ENCODE measurements at places on chromosomes 6 and 20. TPM values are rescaled to one million over a fixed set of nuclear protein-coding genes. Genes with fewer than 3 reads are reported as not detected.

Gene SOX4
- total RNA-seq, result 232 TPM

Gene BHLHE23
- total RNA-seq, result 4.7 TPM

Gene CFAP61
- 2.1 TPM for total RNA-seq

Gene SIGLEC1
- total RNA-seq, result 3.1 TPM

Gene CST2
- not detected for total RNA-seq

Gene POM121L2
- not detected for total RNA-seq

Gene BPIFA1
- not detected for total RNA-seq

Gene TLDC2
- 0.55 TPM for total RNA-seq

Gene RCAN2
- total RNA-seq, result 37.3 TPM

Gene IFNGR1
- 77.4 TPM for total RNA-seq

Gene DBNDD2
- total RNA-seq, result 13.4 TPM

Gene OR2J3
- total RNA-seq, result not detected

Gene KCNS1
- total RNA-seq, result 1.5 TPM

Gene C20orf173
- not detected for total RNA-seq

Gene KCNQ5
- total RNA-seq, result 2.7 TPM

Gene LY6G6F
- total RNA-seq, result not detected

Gene NRN1
- 23.0 TPM for total RNA-seq

Gene RAET1E
- 0.22 TPM for total RNA-seq

All from camera-type eye (tissue), 1 donor.